ENCODE measurements at places on chromosomes 2 and 18.
A peak's percentile ranks its signal among the peaks of the same experiment; 100 is the strongest.

DNA sequence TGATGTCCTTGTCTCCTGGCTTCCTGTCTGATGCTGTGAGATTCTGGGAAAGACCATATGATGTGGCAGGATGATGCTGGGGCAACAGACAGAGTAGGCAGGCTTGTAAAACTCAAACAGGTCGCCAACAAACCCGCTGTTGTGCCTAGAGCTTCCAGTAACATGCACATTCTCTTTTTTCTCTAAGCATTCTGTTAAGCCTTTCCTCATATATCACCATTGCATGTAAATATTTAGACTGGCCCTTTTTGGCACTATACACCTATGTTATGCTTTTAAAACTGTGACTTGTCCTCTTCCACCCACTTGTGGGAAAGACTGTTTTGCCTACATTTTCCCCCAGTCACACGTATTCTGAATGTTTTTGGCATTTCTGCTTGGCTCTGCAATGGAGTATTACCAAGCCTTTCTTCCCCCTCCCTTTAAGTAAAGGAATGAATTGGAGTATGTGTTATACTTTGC lies 250.4 kb upstream of the TANK start:
- H3K27ac ChIP-seq, result no peak overlapping the region
- no peak for DNase-seq
- peaks cover 10% of the 10 kb centered on the region for H3K4me1 ChIP-seq
- H3K36me3 ChIP-seq, result no peaks in the 10 kb centered on the region

GRCh38 chr2:215436705-215437565 lies 1.1 kb upstream of the FN1 start:
- no peaks in the 10 kb centered on the region for H3K4me1 ChIP-seq
- H3K27ac ChIP-seq, result peak overlapping the region; percentile 93
- no peaks in the 10 kb centered on the region for H3K27me3 ChIP-seq
- H3K36me3 ChIP-seq, result peaks cover 3% of the 10 kb centered on the region

GRCh38 chr18:63994783-63995399 lies 25.0 kb downstream of the SERPINB8 start:
- no peaks in the 10 kb centered on the region for H3K36me3 ChIP-seq
- no peak for DNase-seq
- no peak overlapping the region for H3K4me3 ChIP-seq
- H3K27ac ChIP-seq, result no peak overlapping the region
- no peaks in the 10 kb centered on the region for H3K4me1 ChIP-seq
- H3K27me3 ChIP-seq, result no peaks in the 10 kb centered on the region

DNA sequence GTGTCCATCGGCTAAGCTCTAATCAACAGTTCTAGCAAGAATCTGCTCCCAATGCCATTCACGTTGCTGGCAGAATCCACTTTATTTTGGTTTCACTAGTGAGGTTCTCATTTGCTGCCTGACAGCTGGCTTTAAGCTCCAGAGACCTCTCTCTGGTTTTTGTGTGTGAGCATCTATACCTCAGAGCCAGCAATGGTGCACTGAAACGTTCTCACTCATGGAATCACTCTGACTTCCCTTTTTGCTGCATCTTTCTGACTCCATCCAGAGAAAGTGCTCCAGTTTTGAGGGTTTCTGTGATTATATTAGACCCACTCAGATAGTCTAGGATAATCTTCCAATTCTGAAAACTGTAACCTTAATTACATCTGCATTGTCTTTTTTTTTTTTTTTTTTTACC lies 596.6 kb downstream of the RNF144A start:
- no peak overlapping the region for H3K4me3 ChIP-seq
- no peaks in the 10 kb centered on the region for H3K4me1 ChIP-seq
- DNase-seq, result no peak
- H3K27me3 ChIP-seq, result no peaks in the 10 kb centered on the region
- no peaks in the 10 kb centered on the region for H3K36me3 ChIP-seq

DNA sequence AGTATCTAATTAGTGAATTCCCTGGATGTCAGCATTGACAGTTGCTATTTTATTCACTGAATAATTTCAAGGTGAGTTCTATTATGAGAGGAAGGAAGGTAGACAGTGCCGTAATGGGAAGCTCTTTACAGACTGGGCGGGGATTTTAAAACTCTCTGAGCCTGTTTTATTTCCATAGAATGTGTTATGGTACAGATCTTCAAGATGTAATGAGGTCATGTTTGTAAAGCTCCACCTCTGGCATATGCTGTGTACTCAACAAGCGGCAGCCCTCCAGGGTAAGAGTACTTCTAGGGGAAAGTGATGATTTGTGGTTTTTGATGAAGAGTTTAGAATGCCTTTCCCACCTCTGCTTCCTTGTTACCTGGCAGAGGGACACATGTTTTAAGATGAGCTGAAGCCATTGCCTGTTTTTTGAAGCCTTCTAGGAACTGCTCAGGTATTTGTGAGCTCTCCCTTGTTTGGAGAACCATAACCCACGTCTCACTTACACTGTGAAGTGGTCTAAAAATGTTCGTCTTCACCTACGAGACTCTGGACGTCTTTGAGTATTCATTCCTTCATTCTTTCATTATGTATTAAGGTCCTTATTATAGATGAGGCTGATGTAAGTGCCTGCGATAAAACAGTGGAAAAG lies 251.2 kb downstream of the PTGR3 start:
- H3K36me3 ChIP-seq, result peaks cover 7% of the 10 kb centered on the region
- no peaks in the 10 kb centered on the region for H3K27me3 ChIP-seq
- DNase-seq, result no peak
- no peak overlapping the region for H3K27ac ChIP-seq
- H3K4me3 ChIP-seq, result no peak overlapping the region

DNA sequence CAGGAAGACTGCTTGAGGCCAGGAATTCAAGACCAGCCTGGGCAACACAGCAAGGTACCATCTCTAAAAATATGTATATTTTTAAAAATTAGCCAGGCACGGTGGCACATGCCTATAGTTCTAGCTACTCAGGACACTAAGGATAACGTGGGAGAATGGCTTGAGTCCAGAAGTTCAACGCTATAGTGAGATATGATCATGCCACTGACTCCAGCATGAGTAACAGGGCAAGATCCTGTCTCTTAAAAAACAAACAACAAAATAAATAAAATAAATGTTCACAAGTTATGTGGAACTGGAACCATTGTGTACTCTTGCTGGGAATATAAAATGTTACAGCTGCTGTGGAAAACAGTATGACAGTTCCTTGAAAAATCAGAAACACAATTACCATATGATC lies 47.2 kb downstream of the USP34 start:
- no peaks in the 10 kb centered on the region for H3K4me1 ChIP-seq
- H3K36me3 ChIP-seq, result no peaks in the 10 kb centered on the region
- no peak overlapping the region for H3K27ac ChIP-seq
- H3K27me3 ChIP-seq, result no peaks in the 10 kb centered on the region

GRCh38 chr2:156562124-156562523 lies 125.9 kb downstream of the GPD2 start:
- no peak overlapping the region for H3K4me3 ChIP-seq
- peaks cover 11% of the 10 kb centered on the region for H3K4me1 ChIP-seq
- no peak for DNase-seq
- no peak overlapping the region for H3K27ac ChIP-seq

GRCh38 chr2:36462311-36462935 lies 106.8 kb downstream of the CRIM1 start:
- H3K4me3 ChIP-seq, result no peak overlapping the region
- H3K27me3 ChIP-seq, result no peaks in the 10 kb centered on the region
- no peak overlapping the region for H3K27ac ChIP-seq
- no peaks in the 10 kb centered on the region for H3K36me3 ChIP-seq
- no peaks in the 10 kb centered on the region for H3K4me1 ChIP-seq

- H3K4me3 ChIP-seq, result no peak overlapping the region
- no peak overlapping the region for H3K27ac ChIP-seq
- DNase-seq, result no peak
- no peaks in the 10 kb centered on the region for H3K36me3 ChIP-seq
- no peaks in the 10 kb centered on the region for H3K4me1 ChIP-seq
Observed at GRCh38 chr18:31250902-31251301, 67.1 kb upstream of the DSG1 start.

DNA sequence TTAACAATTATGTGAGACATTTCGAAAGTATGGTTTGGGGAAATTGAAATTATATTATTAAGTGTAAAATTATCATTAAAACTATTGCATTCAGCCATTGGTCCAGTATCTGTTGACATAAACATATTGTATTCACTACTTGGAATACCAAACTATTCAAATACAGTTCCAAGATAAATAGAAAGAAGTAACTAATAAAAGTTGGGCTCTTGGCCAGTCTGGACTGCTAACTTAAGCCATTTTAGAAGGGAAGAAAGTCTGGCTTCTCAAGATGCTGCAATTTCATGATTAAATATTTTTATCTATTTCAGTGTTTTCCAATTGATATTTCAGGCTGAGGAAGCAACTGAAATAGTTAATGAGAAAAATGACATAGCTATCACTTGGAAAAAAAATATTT lies 109.8 kb upstream of the CHRNA1 start:
- H3K4me1 ChIP-seq, result peaks cover 22% of the 10 kb centered on the region
- H3K36me3 ChIP-seq, result no peaks in the 10 kb centered on the region
- H3K27ac ChIP-seq, result no peak overlapping the region
- H3K4me3 ChIP-seq, result no peak overlapping the region

GRCh38 chr2:239460780-239461179 lies 60.0 kb upstream of the HDAC4 start:
- H3K4me1 ChIP-seq, result no peaks in the 10 kb centered on the region
- no peaks in the 10 kb centered on the region for H3K27me3 ChIP-seq
- no peak overlapping the region for H3K27ac ChIP-seq
- DNase-seq, result no peak

- DNase-seq, result peak; percentile 5
- no peak overlapping the region for H3K4me3 ChIP-seq
- H3K36me3 ChIP-seq, result no peaks in the 10 kb centered on the region
- no peaks in the 10 kb centered on the region for H3K27me3 ChIP-seq
- H3K27ac ChIP-seq, result no peak overlapping the region
Observed at GRCh38 chr2:120767486-120768005, 31.9 kb downstream of the GLI2 start.

DNA sequence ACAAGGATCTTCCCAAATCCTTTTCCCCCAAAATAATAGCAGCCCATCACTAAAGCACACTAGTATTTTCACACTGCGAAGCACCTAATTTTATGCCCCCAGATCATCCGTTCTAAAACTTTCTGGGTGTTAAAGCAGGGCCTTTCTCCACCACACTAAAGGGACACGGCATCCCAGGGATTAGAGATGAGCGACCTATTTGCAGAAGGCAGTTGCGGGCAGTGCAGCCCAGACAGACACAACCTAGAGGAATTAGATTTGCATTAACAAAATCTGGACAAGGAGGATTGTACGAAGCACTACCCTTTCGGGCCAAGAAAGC lies 402 bp downstream of the OSGEPL1 start:
- H3K27ac ChIP-seq, result peak overlapping the region; percentile 84
- H3K27me3 ChIP-seq, result no peaks in the 10 kb centered on the region
- peak; percentile 8 for DNase-seq
- no peaks in the 10 kb centered on the region for H3K36me3 ChIP-seq

DNA sequence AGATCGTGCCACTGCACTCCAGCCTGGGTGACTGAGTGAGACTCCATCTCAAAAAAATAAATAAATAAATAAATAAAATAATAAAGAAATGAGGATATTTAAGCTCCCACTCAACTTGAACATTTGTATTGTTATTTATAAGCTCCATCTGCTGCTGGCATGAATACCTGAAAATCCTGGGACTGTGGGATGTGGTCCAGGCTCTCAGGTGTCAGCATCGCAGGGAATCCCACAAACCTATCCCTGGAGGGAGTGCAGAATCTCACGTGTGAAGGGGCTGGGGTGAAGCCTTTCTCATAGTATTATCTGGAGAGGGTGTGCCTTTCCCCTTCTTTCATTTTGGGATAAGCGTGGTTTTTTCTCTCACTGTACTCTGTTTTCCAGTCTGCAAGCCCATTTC lies 47.4 kb upstream of the POLE4 start:
- DNase-seq, result no peak
- H3K36me3 ChIP-seq, result no peaks in the 10 kb centered on the region
- H3K4me1 ChIP-seq, result no peaks in the 10 kb centered on the region
- H3K27me3 ChIP-seq, result peaks cover 14% of the 10 kb centered on the region
- no peak overlapping the region for H3K27ac ChIP-seq

DNA sequence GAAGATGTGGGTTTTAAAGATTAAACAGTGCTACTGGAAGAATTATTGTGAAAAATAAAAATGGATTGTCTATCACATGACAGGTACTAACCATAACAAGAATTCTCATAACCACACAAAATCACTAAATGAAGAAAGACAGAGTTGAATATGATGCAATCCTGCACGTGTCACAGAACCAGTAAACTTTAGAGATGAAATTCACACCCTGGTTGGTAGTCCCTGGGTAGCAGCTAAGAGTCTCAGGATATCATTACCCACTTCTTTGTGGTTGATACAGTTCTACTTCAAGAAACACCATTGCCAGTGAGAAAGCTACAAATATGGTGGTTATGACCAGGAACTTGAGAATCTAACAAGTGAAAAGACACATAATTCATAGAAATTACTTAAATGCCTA lies 450.2 kb downstream of the ERBB4 start:
- H3K27me3 ChIP-seq, result no peaks in the 10 kb centered on the region
- no peaks in the 10 kb centered on the region for H3K4me1 ChIP-seq
- no peak for DNase-seq
- H3K36me3 ChIP-seq, result no peaks in the 10 kb centered on the region
- H3K4me3 ChIP-seq, result no peak overlapping the region

GRCh38 chr2:67311536-67311935 lies 85.6 kb upstream of the ETAA1 start:
- DNase-seq, result no peak
- H3K27ac ChIP-seq, result no peak overlapping the region
- H3K4me3 ChIP-seq, result no peak overlapping the region
- H3K4me1 ChIP-seq, result no peaks in the 10 kb centered on the region
- no peaks in the 10 kb centered on the region for H3K27me3 ChIP-seq

DNA sequence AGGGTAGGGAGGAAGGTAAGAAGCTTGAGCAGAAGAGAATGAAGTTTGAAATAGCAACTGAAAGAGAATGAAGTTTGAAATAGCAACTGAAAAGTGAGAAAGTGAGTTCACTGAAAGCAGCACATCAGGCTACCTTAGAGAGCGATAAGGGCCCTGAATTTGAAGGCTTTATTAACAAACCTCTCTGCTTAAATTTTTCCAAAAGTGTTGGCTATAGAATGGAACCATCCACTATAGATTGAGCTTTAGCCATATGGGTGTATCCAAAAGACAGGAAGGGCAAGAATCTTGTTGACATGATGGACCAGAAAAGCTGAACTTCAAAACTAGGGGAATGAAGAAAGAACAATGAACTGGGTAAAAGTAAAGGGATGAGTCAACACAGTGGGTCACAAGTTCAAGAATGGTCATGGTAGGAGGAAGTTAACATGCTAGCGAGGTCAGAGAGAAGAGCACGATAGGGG lies 122.5 kb downstream of the ASXL3 start:
- peaks cover 10% of the 10 kb centered on the region for H3K36me3 ChIP-seq
- H3K4me1 ChIP-seq, result no peaks in the 10 kb centered on the region
- no peak overlapping the region for H3K4me3 ChIP-seq
- no peaks in the 10 kb centered on the region for H3K27me3 ChIP-seq
- no peak overlapping the region for H3K27ac ChIP-seq

DNA sequence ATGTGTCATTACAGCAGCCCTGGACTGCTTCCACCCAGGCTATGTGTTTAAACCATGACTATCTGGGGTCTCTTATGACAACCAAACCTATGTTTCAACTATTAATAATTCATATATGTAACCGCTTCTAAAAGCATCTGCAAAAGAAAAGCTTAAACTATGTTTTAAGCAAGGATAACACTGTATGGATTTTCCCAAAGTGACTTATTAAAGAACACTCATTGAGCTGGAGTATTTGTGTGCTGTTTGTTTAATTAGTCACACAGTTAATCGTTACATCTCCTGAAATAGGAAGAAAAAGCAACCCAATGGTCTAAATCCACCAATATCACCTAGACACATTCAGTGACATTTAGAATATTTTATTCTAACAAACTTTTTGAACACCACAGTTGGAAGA lies 51.3 kb downstream of the TMEM163 start:
- H3K4me1 ChIP-seq, result no peaks in the 10 kb centered on the region
- no peak overlapping the region for H3K27ac ChIP-seq
- H3K4me3 ChIP-seq, result no peak overlapping the region
- no peak for DNase-seq

Measured in tibial nerve (tissue), 4 donors.